ENCODE measurements at places on chromosomes 7 and 10.

DNA sequence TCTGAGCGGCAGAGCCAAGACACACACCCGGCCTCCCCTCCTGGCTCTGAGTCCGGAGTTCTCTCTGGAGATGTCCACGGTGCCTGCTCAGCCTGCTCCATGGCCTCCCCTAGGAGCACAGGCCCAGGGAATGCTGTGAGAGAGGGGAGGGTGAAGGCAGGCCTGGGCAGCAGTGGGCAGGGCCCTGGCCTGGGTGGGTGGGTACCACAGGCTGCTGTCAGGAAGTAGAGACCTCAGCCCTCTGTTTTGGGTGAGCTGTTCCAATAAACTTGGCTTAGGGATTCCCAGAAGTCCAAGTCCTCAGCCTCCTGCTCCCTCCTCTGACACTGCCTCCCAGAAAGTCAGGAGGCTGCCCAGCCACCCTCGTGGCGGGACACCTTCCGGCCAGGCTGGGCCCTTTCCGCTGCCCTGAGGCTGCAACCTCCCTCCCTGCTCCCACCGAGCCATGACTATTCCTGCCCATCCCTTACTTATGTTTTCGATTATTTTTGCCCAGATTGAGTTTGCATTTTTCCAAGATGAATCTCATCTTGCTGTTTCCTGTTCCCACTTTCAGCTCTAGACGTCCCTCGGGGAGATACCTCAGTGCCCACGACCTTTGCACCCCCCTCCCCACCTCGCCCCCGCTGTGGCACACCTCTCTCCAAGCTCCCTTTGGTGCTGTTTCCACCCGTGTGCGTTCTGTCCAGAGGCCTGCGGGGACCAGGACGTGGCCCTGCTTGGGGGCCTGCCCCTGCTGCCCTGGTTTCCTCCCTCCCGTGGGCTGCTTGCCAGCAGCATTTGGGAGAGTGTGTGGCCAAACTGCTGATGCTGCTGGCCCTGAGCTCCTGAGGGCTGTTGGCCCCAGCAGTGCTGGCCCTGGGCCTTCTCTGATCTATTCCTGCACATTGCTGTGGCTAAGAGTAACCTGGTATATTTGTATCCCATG lies 5.8 kb upstream of the POLM start:
- no peak for DNase-seq

DNA sequence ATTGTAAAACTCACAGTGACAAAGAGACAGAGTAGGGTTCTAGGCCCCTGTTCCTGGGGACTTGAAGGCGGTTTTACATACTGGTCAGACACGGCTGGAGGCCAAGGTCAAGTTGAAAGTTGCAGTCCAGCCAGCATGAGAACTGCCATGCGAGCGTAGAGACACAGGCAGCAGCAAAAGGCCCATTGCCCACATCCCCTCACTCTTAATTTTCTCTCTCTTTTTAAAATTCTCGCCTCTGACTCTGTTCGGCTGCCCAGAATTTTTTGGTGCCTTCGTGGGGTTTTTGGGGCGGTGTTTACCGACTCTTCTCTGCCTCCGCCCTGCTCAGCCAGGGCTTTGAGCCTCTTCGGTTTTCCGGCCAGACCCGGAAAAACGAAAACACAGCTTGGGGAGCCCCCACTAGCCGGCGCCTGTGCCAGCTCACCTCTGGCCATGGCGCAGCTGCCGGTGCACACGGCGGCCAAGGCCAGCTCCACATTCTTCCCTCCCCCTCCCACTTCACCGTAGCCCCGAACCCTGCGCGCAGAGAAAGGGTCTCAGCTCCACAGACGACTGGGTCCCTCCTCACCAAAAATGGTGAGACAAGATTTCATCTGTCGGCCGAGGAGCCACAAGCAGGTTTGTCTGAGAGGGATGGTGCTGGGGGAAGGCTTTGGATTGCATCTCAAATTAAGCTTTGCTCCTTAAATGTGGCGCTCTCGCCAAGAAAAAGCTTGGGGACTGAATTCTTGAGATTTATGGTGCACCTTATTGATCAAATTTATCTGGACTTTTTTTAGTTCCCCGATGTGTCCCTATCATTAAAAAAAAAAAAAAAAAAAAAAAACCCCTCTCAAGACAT lies 2.3 kb upstream of the HOXA13 start:
- DNase-seq: no peak

- no peak for DNase-seq
Measured at GRCh38 chr10:92146107-92146506, 144.8 kb downstream of the CPEB3 start.

DNA sequence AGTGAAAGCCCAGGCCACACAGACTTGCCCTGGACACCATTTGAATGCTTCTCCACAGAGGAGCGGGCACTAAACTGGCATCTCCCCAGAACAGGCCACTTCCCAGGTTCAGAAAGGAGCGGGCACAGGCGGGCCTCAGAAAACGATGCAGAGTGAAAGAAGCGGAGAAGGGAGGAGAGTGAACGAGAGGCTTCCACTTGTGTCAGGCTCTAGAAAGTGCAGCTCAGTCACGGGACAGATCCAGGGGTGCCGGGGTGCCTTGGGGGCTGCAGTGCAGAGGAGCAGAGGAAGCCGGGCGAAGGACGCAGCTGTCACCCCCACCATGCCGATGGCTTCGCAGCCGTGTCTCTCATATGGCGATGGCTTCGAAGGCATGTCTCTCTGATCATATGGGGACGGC lies 26.1 kb upstream of the PRKAR1B start:
- no peak for DNase-seq
